ENCODE measurements at places on chromosomes 6 and 20.

DNA sequence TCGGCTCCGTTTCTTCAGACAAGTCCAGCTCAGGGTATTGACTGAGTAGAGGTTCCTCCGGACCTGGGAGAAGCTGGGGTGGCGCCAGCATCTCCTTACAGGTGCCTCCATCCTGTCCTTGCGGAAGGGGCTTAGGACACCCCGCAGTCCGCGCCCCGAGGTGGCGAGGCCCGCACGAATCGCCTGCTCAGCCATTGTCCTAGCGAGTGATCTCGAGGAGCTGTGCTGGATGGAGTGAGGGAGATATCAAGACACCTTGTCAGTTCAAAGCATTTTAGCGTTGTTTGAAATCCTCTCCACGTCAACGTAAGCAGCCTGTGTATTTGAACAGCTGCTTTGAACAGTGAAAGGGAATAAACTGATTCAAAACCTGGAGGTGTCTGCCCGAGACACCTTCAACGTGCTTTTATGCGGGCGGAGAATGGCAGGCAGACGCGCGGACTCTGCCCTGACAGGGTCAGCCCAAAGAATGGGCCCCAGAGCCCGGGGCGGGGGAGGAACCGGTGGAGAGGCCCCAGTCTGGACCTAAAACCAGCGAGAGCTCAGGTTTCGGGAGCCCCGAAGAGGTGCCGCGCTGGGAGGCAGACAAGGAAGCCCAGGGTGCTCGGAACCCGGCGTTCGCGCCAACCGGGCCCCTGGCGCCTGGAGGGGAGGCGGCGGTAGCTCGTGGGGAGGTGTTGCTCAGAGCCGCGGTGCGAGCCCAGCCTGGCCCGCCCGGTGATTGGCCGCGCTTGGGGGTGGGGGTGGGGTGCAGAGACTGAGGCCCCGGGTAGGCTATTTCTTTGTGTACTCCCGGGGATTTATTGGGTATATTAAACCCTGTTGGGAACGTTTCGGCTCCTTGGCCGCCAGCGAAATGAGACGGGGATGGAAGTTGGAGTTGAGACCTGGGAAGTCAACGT lies 3.1 kb upstream of the POU3F2 start:
- no peak for DNase-seq

DNA sequence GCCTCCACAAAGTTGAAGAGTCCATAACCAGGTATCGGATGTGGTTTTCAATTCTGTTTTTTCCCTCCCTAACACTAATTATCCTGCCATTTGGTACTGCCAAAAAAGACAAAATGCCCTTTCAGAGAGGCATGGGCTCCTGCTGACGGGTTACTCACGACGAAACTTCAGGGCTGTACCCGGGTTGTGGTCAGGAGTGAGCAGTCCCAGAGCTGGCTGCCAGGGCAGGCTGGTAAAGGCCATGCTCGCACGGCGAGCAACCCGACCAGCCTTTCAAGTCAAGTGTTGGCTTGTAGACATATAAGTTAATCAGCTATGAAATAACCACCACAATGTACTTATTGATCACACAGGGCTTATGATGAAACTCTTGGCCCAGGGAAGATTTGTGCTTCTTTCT lies 152.5 kb downstream of the FOXC1 start:
- no peak for DNase-seq

DNA sequence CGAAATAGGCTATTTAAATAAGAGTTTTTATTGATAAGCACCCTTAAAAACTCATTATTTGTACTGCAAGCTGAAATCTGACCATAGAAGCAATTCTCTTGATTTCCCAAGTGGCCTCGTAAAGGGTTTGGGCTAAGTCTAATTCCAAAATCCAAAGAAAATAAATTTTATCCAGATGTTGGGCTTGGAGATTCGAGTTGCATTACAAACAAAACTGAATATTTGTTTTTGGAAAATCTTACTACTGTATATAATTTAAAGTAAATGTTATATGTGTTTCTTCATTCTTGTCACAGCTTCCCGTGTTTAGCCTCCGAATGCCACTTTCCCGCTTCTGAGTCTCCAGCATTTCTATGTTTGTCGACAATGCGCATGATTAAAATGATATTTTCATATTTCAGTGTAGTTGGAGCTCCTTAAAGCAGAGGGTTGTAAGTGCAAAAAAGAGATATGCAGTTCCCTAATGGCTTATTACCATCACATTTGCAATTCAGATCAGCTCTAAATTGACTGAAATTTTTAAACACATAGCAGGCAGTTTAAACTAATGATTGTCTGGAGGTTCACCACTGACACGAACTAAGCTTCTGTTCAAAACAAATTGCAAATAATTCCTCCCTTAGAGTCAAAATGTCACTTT lies 47.0 kb downstream of the PRL start:
- DNase-seq, result no peak

DNA sequence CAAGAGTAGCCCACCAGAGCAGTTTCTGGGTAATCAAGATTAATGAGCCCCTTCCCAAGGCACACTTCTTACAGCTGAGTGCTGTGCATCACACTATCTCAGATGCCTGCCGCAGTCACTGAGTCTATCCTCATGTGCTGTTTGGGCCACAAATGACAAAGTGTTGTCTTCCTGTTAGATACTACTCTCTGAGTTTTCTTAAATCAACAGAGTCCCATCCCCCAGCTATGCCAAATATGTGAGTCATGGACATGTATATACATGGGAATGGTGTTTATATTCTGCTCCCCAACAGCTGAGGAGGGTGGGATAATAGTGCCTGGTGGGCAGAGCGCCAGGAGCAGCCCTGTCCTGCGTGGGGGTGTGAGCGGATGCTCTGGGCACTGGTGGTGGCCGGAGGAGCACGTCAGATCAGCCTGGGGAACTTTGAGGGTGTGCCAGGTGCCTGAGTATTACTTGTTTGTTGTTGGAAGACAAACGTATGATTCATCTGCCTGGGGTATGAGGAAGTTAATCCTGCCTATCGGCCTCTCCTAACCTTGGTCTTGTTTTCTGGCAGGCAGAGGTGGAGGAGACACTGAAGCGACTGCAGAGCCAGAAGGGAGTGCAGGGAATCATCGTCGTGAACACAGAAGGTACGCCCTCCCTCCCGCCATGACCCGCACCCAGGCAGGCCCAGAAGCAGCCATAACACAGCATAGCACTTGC lies 9.6 kb downstream of the DYNLRB1 start:
- no peak for DNase-seq
